ENCODE measurements at places on chromosomes 7 and 10. TPM values are rescaled to one million over a fixed set of nuclear protein-coding genes. Genes with fewer than 3 reads are reported as not detected.
A peak's percentile ranks its signal among the peaks of the same experiment; 100 is the strongest.

DNA sequence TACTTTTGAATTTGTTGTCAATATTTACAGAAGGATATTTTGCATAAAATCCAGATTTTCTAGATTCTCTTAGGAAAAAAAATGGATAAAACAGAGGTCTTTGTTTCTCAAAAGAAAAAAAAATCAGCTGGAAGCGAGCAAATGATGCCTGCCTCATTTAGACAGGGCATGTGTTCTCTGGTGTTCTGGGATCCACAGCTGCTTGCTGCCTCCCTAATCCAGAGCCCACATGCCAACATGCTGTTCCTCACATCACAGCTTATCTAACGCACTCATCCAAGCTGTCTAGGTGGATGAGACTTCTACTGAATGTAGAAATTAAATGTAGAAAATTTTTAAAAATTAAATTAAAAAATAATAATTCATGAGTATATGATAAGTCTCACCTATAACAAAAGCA, 630.1 kb downstream of the SORCS1 start:
- H3K36me3 ChIP-seq, result no peaks in the 10 kb centered on the region
- no peak for DNase-seq
- no peaks in the 10 kb centered on the region for H3K27me3 ChIP-seq
- H3K4me1 ChIP-seq, result no peaks in the 10 kb centered on the region

GRCh38 chr7:137298464-137298794, 45.1 kb downstream of the PTN start:
- no peak overlapping the region for H3K4me3 ChIP-seq
- no peaks in the 10 kb centered on the region for H3K4me1 ChIP-seq
- no peak overlapping the region for H3K27ac ChIP-seq
- no peaks in the 10 kb centered on the region for H3K36me3 ChIP-seq

DNA sequence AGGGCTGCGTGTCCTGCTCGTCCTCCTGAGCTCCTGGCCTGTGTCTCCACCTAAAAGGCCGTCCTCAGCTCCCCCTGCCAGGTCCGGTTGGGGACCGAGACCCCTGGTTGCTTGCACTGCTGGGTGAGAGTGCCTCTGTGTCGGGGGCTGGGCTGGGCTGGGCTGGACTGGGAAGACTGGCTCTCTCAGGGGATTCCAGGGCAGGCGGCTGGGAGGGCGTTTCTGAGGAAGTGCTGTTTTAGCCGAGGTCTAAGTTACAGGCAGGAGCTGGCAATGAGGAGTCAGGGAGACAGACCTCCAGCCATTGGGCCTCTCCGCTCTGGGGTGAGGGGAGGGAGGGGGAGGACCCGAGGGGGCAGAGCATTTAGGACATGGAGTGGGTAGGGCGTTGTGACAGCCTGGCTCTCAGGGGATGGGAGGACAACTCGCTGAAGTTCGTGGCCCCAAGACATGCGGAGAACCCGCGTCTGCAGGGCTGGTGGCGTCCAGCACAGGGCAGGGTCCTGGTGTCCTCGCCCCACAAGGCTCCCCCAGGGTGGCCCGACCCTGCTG, 20.9 kb downstream of the FOXK1 start:
- no peak overlapping the region for H3K27ac ChIP-seq
- DNase-seq, result no peak
- H3K36me3 ChIP-seq, result no peaks in the 10 kb centered on the region
- no peak overlapping the region for H3K4me3 ChIP-seq
- no peaks in the 10 kb centered on the region for H3K27me3 ChIP-seq
- peaks cover 13% of the 10 kb centered on the region for H3K4me1 ChIP-seq

GRCh38 chr10:132979491-132980425, 37.4 kb upstream of the CFAP46 start:
- no peak for DNase-seq
- no peaks in the 10 kb centered on the region for H3K27me3 ChIP-seq
- H3K4me3 ChIP-seq, result no peak overlapping the region

- H3K27ac ChIP-seq, result no peak overlapping the region
- H3K27me3 ChIP-seq, result no peaks in the 10 kb centered on the region
- no peaks in the 10 kb centered on the region for H3K4me1 ChIP-seq
- no peaks in the 10 kb centered on the region for H3K36me3 ChIP-seq
Observed at GRCh38 chr10:62008196-62008595, 106.7 kb downstream of the ARID5B start.

Gene NPSR1
- not detected for total RNA-seq

Gene CTBP2
- 80.8 TPM for total RNA-seq

DNA sequence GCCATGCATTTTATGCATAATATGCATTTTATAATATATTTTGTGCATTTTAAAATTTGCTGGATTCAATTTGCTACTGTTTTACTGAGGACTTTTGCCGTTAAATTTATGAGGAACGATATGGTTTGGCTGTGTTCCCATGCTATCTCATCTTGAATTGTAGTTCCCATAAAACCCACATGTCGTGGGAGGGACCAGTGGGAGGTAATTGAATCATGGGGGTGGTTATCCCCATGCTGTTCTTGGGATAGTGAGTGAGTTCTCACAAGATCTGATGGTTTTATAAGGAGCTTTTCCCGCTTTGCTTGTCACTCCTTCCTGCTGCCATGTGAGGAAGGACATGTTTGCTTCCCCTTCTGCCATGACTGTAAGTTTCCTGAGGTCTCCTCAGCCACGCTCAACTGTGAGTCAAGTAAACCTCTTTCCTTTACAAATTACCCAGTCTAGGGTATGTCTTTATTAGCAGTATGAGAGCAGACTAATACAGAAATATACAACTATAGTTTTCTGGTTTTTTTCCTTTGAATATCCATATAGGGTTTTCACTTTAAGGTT, 201.4 kb upstream of the SH2B2 start:
- no peak for DNase-seq
- no peaks in the 10 kb centered on the region for H3K27me3 ChIP-seq
- no peak overlapping the region for H3K27ac ChIP-seq
- no peaks in the 10 kb centered on the region for H3K36me3 ChIP-seq
- H3K4me3 ChIP-seq, result no peak overlapping the region
- H3K4me1 ChIP-seq, result no peaks in the 10 kb centered on the region

DNA sequence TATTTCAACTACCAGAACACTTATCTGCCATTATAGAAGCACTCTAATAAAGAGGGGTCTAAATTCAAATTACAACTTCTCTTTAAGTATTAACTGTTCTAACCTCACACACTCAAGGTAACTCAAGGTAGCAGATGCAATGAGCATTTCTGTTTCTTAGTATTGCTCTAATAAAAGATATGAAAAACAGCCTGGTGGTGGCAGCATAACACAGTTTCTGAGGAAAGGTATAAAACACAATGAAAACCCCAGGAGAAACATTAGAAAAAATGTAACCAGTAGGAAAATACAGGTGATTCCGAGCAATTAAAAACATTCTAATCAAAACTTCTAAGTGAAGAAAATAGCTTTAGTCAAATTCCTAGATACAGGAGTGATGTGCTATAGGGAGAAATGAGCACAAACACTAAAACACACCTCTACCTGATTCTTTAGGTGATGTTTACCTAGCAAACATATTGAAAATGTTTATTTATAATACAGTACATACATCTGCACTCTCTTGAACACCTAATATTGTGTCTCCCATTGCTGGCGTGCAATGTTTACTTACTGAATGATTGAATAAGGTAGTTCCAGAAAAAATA, 3.5 kb downstream of the MKRN1 start:
- H3K4me3 ChIP-seq, result no peak overlapping the region
- no peaks in the 10 kb centered on the region for H3K27me3 ChIP-seq
- no peaks in the 10 kb centered on the region for H3K36me3 ChIP-seq
- peaks cover 2% of the 10 kb centered on the region for H3K4me1 ChIP-seq
- no peak for DNase-seq

DNA sequence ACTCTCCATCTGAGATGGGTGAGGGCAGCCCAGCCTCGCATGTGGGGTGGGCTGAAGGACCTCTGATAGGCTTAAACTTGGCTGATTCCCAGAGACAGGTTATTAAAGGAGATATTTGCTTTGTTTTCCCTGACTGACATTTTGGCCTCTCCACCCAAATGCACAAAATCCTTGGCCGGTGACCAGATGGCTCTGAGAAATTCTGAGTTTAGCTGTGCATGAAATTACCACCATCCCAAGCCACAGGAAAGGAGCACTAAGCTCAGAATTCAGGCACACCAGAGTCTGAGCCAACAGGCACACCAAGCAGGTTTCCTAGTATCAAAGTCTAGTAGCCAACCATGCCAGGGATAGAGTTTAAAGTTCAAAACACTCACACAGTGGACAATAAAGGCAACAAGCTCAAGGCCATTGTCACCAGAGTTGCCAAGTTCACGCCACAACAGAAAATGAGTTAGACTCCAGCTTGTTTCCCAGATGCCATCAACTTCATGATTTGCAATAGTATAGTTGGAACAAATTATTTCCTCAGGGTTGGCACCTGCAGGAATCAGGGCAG, 387.6 kb downstream of the KCNMA1 start:
- no peaks in the 10 kb centered on the region for H3K36me3 ChIP-seq
- no peak overlapping the region for H3K4me3 ChIP-seq
- no peak overlapping the region for H3K27ac ChIP-seq
- H3K27me3 ChIP-seq, result no peaks in the 10 kb centered on the region
- H3K4me1 ChIP-seq, result peaks cover 18% of the 10 kb centered on the region

Gene LIPF
- total RNA-seq, result not detected

Gene UNC5B
- total RNA-seq, result 7.6 TPM

GRCh38 chr10:95626500-95626899, 30.0 kb downstream of the ALDH18A1 start:
- H3K36me3 ChIP-seq, result no peaks in the 10 kb centered on the region
- H3K27me3 ChIP-seq, result no peaks in the 10 kb centered on the region
- no peak for DNase-seq
- no peak overlapping the region for H3K27ac ChIP-seq
- H3K4me3 ChIP-seq, result no peak overlapping the region
- no peaks in the 10 kb centered on the region for H3K4me1 ChIP-seq

- peak overlapping the region; percentile 79 for H3K4me3 ChIP-seq
- H3K4me1 ChIP-seq, result peaks cover 5% of the 10 kb centered on the region
- H3K27ac ChIP-seq, result no peak overlapping the region
- H3K36me3 ChIP-seq, result no peaks in the 10 kb centered on the region
- no peaks in the 10 kb centered on the region for H3K27me3 ChIP-seq
Observed at GRCh38 chr7:74253331-74253730, 868 bp downstream of the RFC2 start.

Gene NKX2-3
- total RNA-seq, result not detected

Gene INTS1
- total RNA-seq, result 80.5 TPM

DNA sequence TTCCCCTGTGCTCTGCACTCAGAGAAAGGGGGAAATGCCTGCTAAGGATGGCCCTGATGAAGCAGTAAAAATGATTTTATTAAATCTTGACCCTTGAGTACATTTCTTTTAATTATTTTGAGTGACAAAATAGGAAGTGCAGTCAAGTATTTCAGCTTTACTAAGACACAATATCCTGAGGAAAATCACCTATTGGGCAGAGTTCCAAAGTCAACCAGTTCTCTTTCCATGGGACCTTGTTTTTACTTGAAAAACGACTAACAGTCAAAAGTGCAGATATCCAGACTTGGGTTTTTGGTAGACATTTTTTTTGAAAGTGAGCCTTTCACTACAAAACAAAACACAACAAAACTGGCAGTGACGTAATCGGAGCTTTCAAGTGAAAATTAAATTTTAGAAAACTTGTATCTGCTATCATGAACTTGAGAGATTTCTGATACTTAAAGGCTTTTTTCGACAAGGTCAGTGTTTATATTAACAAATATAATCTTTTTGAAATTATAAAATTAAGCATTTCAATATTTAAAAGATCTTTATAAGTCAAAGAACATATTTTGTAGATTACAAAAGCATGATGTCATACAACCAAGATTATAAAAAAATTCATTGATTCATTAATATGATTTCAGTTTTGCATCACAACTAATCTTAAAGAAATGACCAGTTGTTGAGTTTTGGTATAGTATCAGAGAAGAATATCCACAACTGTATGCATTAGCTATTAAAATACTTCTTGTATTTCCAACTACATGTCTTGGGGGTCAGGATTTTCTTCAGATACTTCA, 513.8 kb upstream of the AKR1E2 start:
- H3K36me3 ChIP-seq, result no peaks in the 10 kb centered on the region
- no peak overlapping the region for H3K4me3 ChIP-seq
- H3K27ac ChIP-seq, result no peak overlapping the region
- peaks cover 2% of the 10 kb centered on the region for H3K4me1 ChIP-seq

Gene CRHR2
- total RNA-seq, result 0.96 TPM

- no peaks in the 10 kb centered on the region for H3K27me3 ChIP-seq
- H3K4me1 ChIP-seq, result no peaks in the 10 kb centered on the region
- H3K4me3 ChIP-seq, result no peak overlapping the region
- no peak overlapping the region for H3K27ac ChIP-seq
Observed at GRCh38 chr7:144907577-144907976, 71.7 kb upstream of the TPK1 start.

DNA sequence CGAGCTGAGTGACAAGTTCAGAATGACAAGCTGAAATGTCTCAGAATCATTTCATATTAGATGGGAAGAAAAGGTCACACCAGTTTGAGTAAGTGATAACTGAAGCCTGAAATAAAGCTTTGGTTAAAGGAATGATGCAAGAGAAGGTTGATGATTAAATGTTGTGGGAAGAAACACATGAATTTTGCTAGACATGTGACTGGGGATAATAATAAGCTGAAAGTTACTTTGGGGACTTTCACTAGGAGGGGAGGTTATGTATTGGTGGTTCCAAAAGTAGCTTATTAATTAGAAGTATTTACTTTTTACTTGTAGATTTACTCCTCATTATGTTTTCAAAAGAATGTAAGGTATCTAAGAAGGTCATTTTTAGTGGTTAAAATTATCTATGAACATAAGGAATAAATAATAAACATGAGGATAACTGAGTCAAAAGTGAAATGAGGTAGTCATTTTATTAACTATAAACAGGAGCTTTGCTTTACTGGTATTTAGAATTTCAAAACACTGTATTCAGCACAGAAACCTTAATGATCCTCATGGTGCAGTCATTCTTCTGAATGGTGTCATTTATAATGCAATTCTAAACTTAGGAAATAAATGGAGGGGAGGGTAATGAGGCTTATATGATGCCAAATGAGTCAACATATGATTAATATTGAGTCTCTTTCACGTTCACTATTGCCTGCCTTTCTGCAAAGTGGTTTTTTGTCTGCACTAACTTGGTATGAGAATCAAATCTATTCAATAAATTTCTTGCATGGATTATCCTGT, 63.7 kb downstream of the PRKG1 start:
- no peak overlapping the region for H3K27ac ChIP-seq
- H3K4me1 ChIP-seq, result no peaks in the 10 kb centered on the region
- no peak overlapping the region for H3K4me3 ChIP-seq

DNA sequence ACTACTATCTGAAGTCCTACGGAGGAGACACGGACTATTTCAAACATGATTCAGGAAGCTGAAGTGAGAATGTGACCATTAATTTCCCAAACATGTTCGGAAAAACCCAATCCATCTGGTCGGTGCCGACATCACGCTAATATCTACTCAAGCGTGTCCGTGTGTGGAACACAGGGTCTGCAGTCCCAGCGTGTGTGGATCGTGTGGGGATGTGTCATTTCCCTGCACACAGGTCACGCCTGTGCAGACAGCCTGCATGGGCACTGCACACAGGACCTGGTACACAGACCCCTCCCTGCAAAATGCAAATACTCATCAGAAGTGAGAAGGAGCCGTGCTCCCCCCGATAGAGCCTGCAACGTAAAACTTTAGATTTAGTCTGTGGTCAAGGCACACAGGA, 57.8 kb downstream of the CARD11 start:
- no peaks in the 10 kb centered on the region for H3K27me3 ChIP-seq

- no peak for DNase-seq
- H3K27me3 ChIP-seq, result no peaks in the 10 kb centered on the region
- no peak overlapping the region for H3K27ac ChIP-seq
Observed at GRCh38 chr10:74704629-74705357, 121.6 kb upstream of the KAT6B start.

- H3K27ac ChIP-seq, result no peak overlapping the region
- no peaks in the 10 kb centered on the region for H3K4me1 ChIP-seq
- H3K36me3 ChIP-seq, result no peaks in the 10 kb centered on the region
- DNase-seq, result no peak
Observed at GRCh38 chr10:10994360-10994759, 23.3 kb upstream of the CELF2 start.
